ENCODE measurements at places on chromosomes 2 and 18.

DNA sequence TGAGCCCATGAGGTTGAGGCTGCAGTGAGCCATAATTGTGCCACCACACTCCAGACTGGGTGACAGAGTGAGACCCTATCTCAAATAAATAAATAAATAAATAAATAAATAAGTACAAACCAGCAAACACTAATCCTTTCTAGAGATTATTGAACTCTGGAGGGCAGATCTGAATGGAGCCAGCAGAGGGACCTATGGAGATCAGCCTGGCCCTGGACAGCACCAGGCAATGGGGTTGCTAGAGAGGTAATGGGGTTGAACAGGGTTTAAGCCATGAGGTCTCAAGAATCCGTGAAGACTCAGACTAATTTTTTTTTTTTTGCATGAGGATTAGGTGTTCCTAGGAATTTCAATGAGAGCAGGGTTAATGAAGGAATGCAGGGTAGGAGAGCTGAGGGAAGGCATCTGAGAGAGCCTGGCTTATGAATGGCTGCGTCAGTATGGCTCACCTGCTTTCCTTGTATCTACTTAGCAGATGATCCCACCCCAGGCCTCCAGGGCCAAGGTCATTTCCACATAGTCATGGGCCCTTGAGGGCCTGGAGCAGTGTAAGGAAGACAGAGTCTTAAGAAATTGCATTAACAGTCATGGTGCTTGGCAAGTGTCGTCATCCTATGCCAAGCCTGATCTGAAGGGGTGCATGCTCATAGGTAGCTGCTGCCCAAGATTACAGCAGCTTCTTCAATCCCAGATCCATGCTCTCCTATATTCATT is 34.6 kb upstream of the IL37 start:
- DNase-seq = no peak

- DNase-seq = no peak
These were observed 16.0 kb upstream of the CHRNA1 start for GRCh38 chr2:174780191-174780840.

- no peak for DNase-seq
These were observed 1.2 kb upstream of the CENPA start for GRCh38 chr2:26784570-26785234.

DNA sequence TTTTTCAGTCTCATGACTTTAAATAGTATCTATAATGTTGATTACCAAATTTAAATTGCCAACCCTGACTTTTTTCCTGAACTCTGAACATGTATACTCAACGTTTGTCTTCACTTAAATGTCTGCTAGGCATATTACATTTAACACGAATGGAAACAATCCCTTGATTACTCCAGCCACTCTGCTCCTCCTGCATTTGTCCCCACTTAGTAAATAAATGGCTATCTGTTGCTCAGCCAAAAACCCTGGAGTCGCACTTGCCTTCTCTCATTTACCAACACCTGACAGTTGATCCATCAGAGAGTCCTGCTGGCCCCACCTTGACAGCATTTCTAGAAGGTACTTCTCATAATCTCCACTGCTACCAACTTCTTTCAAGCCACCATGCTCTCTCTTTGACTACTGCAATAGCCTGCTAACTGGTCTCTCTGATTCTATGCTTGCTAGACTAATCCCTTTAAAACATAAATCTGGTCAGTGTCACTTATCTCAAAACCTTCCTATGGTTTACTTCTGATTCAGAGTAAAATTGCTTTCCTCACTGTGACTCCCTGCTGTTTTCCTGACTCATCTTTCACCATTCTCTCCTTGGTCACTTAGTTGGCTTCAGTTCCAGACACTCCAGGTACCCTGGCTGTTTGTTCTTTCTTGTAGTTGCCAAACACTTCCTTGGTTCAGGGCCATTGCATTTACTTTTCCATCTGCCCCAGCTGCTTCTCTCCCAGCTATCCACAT is 31.9 kb downstream of the SPAG16 start:
- peak; percentile 79 for DNase-seq

- DNase-seq = peak; percentile 50
These were observed 203.8 kb downstream of the RDH14 start for GRCh38 chr2:18356676-18357075.

Measured in brain microvascular endothelial cell (primary cell).